ENCODE measurements at places on chromosomes 12 and 14.

GRCh38 chr12:65741656-65742017 lies 82.6 kb upstream of the HMGA2 start:
- no peak for DNase-seq

DNA sequence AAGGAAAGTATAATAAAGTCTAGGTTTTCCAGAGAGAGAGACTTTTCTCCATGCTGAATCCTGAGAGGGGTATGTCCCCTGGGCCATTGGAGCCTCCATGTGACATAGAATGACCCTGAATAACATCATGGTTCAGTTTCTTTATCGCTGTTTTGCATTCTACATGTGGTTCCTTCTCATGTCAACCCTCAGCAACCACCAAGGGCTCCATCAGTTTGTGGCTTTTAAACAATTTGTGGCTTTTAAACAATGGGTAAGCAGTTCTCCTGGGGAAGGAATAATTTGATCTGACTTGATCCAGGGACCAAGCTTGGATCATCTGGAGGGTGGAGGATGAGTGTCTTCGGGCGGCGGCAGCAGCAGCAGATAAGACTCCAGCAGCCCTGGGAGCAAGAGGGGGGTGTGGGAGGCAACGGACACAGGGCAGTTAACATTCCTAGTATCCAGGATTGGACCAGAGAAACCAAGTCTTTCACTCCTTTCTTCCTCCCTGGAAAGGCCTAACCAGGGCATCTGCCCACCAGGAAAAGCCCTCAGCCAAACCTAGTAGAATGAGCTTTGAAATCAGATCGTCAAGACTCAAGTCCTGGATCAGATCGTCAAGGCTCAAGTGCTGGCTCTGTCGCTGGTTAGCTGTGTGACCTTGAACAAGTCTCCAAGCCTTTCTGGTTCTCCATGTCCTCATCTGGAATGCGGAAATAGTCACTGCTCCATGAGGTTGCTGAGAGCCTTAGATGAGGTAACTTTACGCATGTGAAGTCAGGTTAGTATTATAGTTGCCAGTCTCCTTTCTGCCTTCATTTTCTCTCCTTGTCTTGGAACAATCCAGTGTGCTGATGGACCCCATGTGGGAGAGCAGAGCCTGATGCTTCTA lies 27.8 kb upstream of the FAM222A start:
- no peak for DNase-seq

DNA sequence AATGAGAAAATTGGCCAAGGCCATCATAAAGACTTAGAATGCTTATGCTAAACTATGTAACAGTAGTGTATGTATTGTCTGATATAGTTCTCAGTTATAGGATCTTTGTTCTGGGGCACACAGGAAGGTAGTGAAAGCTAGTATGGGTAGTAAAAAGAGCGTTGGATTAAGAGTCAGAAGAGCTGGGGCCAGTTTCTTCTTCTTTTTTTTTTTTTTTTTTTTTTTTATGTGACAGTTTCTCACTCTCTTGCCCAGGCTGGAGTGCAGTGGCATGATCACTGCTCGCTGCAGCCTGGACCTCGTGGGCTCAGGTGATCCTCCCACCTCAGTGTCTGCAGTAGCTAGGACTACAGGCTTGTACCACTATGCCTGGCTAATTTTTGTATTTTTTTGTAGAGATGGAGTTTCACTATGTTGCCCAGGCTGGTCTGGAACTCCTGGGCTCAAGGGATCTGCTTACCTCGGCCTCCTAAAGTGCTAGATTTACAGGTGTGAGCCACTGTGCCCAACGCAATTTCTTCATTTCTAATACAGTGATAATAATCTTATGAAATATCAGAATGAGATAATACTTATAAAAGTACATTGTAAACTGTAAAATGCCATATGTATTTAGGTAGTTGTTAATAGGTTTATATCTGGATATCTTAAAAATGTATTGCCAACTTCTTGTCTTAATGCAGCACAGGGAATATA lies 7.4 kb downstream of the MDM2 start:
- DNase-seq = no peak

DNA sequence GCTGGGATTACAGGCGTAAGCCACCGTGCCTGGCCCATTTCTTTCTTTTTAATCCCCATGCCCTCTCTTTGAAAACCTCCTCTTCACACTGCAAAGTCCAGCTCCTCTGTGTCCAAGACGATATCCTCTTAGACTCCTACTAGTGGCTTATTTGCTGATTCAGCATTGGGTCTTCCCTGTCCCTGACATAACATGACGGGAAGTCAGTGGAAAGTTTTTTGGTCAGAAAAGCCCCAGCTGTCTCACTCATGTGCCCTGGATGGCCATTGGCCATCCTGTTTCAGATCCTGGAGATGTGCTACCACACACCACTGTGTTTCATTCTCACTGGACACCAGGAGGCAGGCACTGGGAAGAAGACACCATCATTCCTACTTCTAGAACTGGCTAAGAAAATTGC lies 102.6 kb upstream of the MED13L start:
- no peak for DNase-seq

DNA sequence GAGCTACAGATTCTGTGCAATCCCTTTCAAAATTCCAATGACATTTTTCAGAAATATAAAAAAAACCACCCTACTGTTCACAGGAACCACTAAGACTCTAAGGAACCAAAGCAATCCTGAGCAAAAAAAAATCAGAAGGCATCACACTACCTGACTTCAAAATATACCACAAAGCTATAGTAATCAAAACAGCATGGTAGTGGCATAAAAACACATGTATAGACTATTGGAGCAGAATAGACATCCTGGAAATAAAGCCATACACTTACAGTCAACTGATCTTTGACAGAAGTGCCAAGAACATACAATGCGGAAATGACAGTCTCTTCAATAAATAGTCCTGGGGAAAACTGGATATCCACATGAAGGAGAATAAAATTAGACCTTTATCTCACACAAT lies 56.5 kb downstream of the EGLN3 start:
- DNase-seq = no peak
